Left cardiac atrium (tissue), 4 donors: ENCODE measurements at places on chromosomes 13 and 19.

DNA sequence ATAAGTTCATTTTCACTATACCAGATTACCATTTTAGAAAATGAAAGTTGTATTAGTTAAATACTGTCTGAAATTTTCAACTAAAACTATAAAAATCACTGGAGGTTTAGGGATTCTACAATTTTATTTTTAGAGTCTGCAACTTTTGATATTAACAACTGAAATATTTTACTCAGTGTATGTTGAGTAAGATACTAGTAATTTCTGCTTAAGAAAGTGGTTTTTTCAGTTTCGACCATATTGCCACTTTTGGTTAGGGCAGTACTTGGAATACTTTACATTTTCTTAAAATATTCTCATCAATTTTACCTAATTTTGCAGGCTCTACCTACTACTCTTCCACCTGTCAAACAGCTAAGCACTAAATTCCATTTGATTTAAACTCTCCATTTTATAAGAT is 59.6 kb downstream of the KCNRG start:
- DNase-seq, result no peak

- DNase-seq, result no peak
Observed at GRCh38 chr13:76339649-76340048, 546.6 kb downstream of the KCTD12 start.

GRCh38 chr13:46982856-46983582 is 86.2 kb upstream of the HTR2A start:
- DNase-seq, result no peak

DNA sequence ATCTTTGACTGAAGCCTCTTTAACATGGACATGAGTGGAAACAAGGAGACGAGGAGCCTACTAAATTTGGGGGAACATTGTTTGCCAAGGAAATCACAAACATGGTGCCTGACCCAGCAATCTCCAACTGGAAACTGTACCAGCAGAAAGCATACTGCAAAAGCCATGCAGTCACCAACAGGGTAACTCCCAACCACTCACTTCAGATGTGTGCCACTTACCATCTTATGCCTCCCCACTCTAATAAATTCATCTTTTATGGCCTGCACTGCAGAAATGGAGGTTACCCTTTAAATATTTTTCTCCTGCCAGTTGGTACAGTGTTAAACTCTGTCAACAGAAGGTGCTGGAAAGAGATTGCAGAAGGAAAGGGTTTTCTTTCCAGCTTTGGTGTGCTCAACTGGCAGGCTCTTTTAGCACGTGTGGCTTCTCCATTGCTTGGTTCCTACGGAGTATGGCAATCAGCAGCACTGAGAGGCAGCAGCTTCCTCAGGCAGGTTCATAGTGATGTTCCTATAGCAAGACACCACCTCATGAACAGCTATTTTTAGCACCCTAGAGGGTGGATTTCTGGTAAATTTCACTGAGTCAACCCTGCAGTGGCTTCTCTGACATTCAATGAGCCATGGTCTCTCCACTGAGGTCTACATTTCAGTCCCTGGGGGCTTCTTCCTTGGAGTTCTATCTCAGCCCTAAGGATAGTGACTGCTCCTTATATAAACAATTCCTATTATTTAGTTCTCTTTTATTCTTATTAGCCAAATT is 21.4 kb downstream of the MIR17HG start:
- no peak for DNase-seq

DNA sequence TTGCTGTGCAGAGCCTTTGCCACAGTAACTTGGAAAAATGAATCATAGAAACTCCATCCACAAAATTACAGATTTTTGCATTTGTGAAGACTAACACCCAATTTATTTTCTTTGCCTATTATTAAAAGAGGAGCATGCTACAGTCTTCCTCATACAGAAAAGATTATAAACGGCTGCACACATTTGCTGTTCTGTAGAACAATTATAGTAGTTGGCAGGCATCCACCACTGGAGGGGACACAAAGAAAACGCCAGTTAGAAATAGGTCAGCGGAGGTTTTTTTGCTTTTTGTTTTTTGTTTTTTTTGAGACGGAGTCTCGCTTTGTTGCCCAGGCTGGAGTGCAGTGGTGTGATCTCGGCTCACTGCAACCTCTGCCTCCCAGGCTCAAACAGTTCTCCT is 51.6 kb downstream of the SACS start:
- no peak for DNase-seq

DNA sequence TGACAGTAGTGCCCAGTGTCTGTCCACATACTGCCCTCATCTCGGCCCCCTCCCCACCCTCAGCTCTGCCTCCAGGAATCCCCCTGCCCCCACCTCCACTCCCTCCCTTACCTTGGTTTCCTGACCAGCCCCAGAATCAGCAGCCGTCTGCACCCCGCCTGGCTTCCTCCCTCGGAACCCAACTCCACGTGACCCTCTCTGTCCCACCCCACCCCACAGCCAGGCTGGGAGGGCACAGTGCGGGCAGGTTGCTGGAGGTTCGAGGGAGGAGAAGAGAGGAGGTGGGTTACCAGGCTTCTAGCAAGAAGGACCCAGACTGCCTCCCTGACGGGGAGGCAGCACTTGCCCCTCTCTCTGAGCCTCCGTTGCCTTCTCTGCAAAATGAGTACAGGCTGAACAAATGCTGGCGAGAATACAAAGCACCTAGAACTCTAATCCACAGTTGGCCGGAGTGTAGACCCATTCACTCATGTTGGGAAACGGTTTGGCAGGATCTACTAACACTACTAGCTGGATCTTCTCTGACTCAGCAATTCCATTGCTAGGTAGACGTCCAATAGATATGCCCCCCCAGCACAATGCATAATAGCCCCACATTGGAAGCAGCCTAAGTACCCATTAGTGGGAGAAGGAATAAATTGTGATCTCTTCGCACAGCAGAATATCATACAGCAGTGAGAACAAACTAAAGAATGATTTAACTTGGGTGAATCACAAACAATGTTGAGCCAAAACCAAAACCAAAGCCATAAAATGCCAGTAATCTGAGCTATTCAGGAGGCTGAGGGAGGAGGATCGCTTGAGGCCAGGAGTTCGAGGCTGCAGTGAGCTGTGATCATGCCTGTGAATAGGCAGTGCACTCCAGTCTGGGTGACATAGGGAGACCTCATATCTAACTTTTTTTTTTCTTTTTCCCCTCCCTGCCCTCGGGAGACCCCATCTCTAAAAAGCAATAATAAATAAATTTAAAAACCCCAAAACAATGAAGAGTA is at the start of gene RASAL3:
Gene RASAL3 (minus strand): TSS at position 151 of the 992 bp plus-strand sequence. CDS start 186 bp downstream, outside the sequence.
- no peak for DNase-seq

DNA sequence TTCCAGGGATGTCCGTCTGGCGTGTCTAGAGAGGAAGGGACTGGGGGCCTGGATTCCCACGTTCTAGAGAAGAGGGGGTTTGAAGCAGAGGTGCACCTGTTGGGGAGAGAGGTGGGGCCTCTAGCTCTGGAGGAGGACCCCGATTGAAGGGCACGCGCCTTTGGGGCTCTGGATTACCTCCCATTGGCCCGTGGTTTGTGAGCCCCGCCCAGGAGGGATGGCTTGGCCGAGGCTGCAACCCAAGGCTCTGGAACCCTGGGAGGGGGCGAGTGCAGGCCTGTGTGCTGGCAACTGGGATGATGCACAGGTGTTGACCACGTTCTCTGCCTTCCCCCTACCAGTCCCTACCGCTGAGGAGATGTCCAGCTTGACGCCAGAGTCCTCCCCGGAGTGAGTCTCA is 20.2 kb downstream of the TMEM150B start:
- DNase-seq, result no peak

- DNase-seq, result no peak
Observed at GRCh38 chr13:46367617-46368327, 19.3 kb downstream of the RUBCNL start.

GRCh38 chr19:14826006-14826405 is 9.0 kb downstream of the OR7A5 start:
- DNase-seq, result no peak

DNA sequence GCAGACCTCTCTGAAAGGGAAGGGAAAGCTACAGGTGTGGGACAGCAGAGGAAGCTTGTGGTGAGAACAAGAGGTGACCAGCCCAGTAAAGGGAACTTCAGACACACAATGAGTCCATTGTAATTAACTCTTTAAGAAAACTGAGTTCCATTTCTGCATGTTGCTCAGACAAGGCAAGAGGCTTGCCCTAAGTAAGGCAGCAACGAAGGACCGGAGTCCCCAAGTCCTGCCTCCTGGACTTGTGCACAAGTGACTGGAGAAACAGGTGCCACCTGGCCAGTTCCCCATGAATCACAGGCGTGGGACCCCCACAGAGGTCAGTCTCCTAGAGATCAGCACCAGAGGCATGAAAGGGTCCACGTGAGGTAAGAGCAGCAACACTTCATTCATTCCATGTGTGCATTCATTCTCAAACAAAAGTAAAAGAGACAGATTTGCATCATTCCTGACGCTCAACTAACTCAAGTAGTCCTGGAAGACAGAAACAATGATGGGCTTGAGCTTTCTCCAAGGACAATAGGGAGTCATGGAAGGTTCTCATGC is 14.7 kb upstream of the SIGLEC6 start:
- DNase-seq, result no peak

GRCh38 chr19:50753879-50754278 is 16.4 kb upstream of the GPR32 start:
- no peak for DNase-seq

- no peak for DNase-seq
Observed at GRCh38 chr13:111390522-111391270, 70.3 kb downstream of the TEX29 start.
